ENCODE measurements at places on chromosomes 6 and 20.

DNA sequence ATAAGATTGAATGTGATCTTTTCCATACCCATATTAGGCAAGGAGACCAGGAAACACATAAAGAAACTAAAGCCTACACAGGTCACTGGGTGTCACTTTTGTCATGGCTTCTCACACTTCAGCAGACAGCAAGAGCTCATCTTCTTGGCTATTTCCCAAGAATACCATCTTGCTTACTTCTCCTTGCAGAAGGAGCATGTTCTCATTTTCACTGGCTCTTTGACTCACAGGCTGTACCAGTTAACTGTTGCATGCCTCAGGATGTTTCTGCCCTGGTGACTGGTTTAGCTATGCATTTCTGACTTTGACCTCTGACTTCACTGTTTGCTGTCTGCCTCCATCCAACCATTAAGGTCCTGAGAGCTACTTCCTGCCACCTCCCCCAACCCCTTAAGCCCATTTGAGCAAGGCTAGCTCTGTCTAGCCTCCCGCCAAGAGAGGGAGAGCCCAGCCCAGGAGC, 40.3 kb upstream of the OGFRL1 start:
- no peak for DNase-seq

GRCh38 chr20:24791953-24792352, 157.1 kb upstream of the CST7 start:
- DNase-seq, result no peak

DNA sequence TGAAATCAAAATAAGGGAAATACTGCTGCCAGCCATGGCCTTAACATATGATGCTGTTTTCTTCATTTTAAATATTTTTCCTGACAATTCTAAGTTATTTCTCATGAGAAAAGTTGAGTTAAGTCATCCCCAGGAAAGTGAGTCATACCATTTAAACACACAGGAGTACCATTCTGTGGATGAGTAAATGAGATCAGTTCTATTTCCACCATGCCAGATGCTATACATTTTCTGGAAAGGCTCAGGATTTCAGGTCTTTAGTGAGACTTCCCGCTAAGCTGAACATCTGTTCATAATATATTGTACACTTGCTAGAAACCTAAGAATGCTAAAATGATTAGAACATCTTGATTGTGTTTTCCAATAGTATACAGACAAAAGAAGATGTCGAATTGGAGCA, 256.2 kb upstream of the MANEA start:
- DNase-seq, result no peak

DNA sequence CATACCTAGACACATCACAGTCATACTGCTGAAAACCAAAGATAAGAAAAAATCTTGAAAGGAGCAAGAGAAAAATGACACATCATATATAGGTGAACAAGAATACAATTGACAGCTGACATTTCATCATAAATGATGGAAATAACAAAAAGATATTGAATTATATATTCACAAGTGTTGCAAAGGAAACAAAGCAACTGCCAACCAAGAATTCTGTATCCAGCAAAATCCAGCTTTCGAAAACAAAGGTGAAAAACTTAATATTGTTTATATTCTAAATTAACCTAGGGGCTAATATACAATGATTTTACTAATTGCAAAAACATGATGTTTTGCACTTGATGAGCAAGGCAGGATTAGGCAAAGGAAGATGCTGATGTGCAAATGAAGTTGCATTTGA, 84.3 kb downstream of the MOXD1 start:
- DNase-seq, result no peak

DNA sequence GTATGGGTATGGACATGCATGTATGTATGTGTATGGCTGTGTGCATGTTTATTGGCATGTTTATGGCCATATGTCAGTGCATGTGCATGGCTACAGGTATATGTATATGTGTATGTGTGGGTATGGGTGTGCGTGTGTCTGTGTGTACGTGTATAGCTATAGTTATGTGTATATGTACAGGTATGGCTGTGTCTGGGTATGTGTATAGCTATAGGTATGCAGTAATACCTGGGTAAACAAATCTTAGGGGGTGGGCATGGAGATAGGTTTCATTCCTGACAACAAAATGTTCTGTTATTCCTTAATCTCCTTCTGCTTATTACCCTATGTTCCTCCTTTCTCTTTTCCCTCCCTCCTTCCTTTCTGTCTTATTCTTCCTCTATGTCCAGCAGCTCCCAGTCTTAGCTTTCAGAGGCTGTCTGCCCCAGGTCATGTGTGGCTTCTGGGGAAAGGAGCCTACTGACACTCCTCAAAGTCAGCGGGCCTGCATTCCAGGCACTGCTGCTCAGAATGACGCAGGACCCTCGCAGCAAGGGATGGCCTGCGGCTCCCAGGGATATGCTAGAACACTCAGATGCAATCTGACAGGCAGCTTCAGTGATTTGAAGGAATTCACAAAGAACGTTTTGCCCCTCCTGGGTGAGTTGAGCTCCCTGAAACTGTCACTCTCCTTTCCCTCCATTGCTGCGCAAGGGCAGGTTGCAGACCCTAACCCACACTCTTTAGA, 139.3 kb upstream of the PHACTR1 start:
- no peak for DNase-seq

DNA sequence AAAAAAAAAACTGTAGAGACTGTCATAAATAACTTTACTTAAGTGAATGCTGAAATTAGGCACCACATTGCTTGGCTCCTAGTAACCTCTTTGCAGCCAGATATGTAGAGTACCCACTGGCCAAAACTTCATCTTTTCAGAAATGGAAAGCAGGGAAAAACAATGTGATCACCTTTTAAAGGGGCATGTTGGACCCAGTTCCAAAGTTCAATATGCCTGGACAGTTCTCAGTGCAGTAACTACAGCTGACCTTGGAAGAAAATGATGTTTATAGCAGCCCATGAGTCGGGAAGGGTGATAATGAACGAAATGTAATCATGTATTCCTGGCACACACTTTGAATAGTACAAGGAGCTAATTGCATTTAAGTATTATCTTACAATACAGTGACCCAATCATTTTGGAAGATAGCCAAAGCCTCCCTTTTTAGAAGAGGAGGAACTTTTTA, 93.6 kb upstream of the TAB2 start:
- no peak for DNase-seq

- no peak for DNase-seq
Observed at GRCh38 chr6:157712585-157713295, 110.3 kb upstream of the SNX9 start.

DNA sequence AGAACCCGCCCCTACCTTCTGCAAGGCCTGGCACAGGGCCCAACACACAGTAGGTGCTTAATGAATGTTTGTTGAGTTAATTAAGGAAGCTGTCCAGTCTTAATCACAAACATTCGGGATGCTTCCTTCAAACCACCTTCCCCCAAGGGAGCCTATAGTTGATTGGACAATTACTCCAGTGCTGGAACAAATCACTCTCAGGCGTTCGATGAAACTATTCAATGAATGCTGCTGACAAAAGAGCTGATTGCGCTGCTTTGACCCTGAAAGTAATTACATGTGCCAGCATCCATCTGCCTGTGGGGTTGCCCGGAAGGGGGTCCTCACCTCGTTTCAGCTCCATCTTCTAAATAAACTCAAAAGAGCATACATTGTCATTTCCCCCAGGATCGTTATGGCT, 112.0 kb upstream of the SRSF6 start:
- no peak for DNase-seq

- no peak for DNase-seq
Observed at GRCh38 chr6:82840571-82840970, 225.1 kb downstream of the UBE3D start.

GRCh38 chr6:7268816-7269555, 44.0 kb downstream of the SSR1 start:
- no peak for DNase-seq

GRCh38 chr6:1868561-1869261, 259.0 kb downstream of the FOXC1 start:
- DNase-seq, result no peak

- DNase-seq, result no peak
Observed at GRCh38 chr6:149347067-149347466, 29.6 kb downstream of the TAB2 start.

GRCh38 chr6:161242779-161243693, 30.8 kb downstream of the AGPAT4 start:
- DNase-seq, result no peak
